Tongue (tissue), 3 donors: ENCODE measurements at places on chromosomes 16 and 17.

DNA sequence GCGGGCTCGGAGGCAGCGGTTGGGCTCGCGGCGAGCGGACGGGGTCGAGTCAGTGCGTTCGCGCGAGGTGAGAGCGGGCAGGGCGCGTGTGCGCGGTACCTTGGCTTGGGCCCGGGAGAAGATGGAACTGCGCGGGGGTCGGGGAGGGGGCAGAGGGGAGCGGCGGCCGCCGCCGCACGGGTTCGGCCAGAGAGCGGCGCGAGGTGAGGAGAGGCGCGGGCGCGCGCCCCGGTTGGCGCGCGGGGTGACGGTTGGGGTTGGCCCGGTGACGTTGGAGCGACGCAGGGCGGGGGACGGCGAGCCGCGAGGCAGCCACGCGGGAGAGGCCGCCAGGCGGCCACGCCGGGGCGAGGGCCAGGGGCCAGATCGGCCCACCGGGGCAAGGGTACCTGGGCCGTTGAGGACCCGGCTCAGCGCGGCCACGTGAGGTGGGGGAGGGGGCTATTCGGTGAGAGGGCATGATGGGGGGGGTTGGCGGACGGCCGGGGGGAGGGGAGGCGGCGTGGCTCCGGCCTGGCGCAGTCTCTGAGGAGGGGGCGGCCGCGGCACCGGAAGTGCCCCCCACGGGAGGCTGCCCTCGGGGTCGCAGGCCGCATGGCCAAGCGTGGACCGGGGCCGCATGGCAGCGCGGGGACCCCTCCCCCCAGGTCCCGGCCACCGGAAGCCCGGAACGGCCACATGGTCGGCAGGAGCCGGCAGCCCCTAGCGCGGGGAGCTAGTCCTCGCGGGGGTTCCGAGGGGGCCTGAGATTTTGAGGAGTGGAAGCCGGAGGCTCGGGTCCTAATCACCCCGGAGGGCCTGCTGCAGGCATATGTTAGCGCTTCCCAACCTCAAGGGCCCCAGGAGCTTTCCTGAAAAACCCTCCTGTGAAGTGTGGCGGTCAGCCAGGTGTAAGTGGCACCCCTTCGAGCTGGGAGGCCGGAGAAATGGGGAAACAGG lies 527 bp downstream of the EIF5A start:
- peak; percentile 36 for DNase-seq

DNA sequence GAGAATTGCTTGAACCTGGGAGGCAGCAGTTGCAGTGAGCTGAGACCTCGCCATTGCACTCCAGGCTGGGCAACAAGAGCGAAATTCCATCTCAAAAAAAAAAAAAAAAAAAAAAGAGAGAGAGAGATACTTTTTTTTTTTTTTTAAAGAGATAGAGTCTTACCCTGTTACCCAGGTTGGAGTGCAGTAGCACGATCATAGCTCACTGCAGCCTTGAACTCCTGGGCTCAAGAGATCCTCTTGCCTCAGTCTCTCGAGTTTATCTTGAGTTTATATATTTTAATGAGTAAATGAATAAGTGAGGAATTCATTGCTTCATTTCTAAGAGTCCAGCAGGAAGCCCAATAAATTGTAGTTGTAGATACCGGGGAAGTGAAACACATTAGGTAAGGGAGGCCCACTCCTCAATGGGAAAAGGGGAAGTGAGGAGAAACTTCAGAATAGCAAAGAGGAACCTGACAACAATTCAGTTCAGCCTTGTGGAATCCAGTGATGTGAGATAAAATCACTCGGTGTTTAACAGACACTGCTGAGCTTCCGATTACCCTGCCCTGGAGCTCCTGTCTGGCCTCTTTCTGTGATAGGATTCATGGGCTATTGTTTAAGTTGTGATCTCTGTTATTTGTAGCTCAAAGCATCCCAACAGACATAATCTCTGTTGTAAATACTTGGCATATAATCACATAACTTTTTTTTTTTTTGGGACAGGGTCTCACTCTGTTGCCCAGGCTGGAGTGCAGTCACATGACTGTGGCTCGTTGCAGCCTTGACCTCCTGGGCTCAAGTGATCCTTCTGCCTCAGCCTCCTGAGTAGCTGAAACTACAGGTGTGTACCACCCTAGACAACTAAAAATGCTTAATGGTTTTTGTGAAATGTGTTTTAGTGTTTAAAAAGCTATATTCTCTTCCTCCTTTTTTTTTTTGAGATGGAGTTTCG lies 15.8 kb upstream of the ITGAM start:
- no peak for DNase-seq

- peak; percentile 86 for DNase-seq
Measured at GRCh38 chr17:18217412-18218015, 7.9 kb upstream of the LLGL1 start.

GRCh38 chr16:81494888-81495287 lies 50.3 kb downstream of the CMIP start:
- no peak for DNase-seq

GRCh38 chr16:27768651-27769272 lies 218.8 kb downstream of the KATNIP start:
- no peak for DNase-seq

GRCh38 chr16:70453892-70454221 lies 538 bp upstream of the FCSK start:
- DNase-seq, result no peak

- DNase-seq, result peak; percentile 80
Measured at GRCh38 chr16:4288148-4288921, 15.5 kb upstream of the TFAP4 start.

- peak; percentile 48 for DNase-seq
Measured at GRCh38 chr17:1732833-1733321, 8.4 kb downstream of the WDR81 start.

DNA sequence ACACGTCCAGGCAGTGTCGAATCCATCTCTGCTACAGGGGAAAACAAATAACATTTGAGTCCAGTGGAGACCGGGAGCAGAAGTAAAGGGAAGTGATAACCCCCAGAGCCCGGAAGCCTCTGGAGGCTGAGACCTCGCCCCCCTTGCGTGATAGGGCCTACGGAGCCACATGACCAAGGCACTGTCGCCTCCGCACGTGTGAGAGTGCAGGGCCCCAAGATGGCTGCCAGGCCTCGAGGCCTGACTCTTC lies 7.2 kb upstream of the CD68 start:
- no peak for DNase-seq

- DNase-seq, result peak; percentile 13
Measured at GRCh38 chr16:53999841-54000240, 286.7 kb downstream of the IRX3 start.

GRCh38 chr16:70359552-70359951 lies 12.8 kb downstream of the DDX19A start:
- DNase-seq, result no peak

GRCh38 chr16:87800497-87800896 lies 34.7 kb upstream of the KLHDC4 start:
- no peak for DNase-seq

DNA sequence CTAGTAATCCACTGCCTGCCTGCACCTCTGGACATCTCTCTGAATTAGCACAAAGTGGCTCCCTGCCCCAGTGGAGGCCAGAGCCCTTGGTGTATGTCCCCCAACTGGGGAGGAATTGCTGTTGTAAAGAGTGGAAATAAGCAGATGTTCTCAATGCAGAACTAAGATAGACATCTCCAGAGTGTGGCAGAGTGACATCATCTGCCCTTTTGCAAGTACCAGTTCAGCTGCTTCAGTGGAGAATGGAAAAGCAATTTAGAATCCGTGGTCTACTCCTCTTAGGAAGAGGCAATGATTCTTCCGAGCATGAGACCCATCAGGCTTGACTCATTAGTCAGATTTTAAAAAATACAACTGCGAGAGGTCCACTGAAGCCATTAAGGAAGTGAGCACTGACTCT lies 1512.0 kb upstream of the GOT2 start:
- DNase-seq, result no peak

GRCh38 chr16:47727131-47727530 lies 266.0 kb downstream of the PHKB start:
- DNase-seq, result no peak
